ENCODE measurements at places on chromosomes 7 and 10.

DNA sequence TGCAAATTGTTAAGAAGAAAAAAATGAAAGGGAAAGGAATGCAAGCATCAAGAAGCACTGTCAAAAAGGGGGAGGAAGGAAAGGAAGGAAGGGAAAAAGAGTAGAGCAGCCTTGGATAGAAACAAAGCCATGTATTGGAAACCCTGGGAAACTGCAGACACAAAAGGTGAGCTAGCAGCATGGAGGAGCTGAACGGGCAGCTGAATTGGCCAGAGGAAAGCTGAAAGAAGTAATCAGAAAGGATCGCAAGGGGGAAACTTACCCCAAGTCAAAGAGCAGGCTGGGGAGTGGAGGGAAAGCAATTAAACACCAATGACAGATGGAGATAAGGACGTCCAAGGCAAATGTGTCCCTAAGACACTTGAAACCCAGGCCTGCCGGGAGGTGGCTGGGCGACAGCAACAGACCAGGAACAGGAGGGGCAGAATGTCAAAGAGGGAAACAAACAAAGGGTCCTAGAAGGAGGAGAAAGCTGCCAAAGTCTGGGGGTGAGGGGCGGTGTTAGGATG is 93.8 kb upstream of the SVIL start:
- no peak for DNase-seq

- peak; percentile 84 for DNase-seq
Measured at GRCh38 chr7:6008668-6009611, at the start of the genes AIMP2 and PMS2. TSS of gene AIMP2 (plus strand) at chr7:6009272. CDS start at chr7:6009364, 92 bp downstream. TSS of gene PMS2 (minus strand) at chr7:6009049. CDS start at chr7:6009019, 30 bp downstream.

- no peak for DNase-seq
Measured at GRCh38 chr10:18450298-18450697, 201.1 kb downstream of the NSUN6 start.

DNA sequence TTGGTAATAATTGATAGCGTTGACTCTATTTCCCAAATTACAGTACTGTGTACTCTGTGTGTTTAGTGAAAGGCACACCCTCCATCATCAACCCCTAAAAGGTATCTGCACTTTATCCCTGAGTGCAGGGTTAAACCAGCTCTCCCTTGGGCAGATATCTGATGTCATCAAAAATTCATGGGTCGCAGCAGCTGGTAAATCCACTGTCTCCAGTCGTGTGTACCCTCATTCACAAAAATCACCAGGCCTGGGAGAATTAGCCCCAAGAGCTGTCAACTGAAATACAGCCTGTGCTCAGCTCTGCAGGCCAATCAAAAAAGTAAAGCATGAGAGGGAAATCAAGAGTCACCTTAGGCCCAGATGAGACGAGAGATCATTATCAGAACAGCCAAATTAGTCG is 103.7 kb downstream of the HIP1 start:
- DNase-seq = no peak

DNA sequence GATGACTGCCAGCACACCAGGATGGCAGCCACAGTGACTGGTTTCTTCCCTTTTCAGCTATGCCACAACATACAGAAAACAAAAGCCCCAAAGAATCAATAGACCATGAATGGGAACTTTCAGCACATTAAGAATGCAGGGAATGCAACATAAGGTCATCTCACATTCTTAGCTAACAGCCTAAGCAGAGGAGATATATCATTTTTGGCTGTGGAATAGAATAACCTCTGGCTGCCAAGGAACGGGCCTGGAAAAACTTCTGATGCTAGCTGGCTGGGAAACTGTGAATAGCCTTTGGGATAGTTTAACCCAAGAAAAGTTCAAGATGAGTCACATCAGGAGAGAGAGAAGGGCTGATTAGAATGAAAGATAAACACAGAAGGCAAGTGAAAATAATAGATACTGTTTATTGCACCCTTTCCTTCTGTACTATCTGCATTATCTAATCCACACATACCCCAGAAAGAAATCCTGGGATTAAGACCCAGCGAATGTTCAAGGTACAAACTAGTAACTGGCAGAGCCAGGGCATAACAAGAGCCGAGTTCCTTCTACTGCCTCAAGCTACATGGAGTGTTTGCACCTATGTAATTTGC is 169.2 kb downstream of the SEMA3A start:
- DNase-seq = no peak

DNA sequence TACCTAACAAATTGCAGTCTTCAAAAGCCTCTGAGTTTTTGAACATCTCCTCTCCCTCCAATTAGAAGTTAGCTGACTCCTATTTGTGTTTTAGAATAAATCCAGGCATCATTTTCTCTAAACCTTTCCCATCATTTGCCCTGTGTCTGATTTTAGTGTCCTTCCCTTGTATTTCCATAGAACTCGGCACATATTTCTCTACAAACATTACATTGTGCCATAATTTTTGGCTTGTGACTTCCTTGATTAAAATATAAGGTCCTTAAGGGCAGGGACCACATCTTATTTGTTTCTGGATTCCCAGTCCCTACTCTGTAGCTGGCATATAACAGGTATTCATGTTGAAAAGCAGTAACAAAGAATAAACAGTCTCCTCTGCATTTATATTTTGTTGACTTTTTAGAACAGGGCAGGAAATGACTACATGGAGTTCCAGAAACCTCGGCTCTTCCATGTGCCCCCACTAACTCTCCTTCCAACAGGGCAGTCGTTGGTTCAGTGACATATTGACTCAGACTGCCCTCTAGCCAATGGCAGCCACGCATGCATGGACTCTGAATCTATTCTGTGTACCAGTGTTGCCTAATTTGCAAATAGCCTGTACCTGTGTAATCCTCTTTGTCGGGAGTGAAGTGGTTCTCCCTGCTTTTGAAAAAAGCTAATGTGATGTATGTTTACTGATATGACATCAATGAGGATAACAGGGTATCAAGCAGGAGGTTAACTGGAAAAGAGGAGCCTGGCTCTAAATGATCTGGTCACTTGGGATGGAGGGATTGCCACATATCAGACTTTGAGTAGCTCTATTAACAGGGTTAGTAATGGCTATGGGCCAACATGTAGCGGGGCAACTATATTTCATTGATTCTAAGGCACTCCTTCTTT is 19.8 kb upstream of the CPN1 start:
- no peak for DNase-seq

DNA sequence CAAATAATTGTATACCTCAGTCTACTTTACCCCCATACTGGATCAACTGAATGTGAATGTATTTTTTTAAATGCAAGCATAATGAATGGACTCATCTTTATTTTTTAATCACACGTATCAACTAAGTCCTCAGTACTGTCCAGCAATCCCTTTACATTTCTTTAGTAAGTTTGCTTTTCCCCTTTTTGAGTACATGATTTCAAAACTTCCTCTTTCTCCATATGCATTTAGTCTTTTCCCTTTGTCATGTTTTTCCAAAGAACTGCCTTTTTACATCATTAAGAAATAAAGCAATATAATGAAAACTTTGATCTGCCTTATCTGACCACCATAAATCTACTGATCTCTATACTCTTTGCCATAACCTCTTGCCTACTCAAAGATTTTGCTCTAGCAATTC is 182.5 kb upstream of the AKR1E2 start:
- no peak for DNase-seq

DNA sequence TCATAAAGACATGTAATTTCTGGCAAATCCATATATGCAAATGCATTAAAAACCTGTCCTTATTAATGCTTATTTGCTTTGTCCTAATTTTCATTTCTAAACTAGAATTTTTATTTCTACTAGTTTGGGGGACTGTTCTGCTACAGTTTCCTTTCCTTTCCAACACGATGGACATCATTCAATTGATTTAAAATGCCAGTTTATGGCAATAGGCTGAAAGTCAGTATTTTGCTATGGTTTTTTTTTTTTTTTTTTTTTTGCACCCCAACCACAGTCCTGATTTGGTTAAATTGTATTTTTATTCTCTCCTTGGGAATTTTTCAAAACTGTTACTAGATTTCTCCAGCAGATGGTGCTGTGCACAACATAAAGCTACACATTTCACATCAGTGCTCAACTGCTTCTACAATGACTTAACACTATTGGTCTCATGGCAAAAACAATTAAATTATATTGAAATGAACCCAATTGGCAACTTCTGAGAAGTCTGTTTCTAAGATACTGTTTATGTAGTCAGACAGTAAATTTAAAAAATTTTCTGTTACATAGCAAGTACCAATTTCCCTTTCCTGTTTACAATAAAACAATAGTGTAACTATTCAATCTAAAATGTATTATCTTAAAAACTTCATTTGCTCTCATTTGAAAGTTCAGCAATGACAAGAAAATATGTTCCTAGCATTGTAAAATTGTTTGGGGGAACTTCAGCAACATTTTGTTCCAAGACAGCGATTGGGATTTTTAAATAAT is 193.8 kb upstream of the CCDC6 start:
- DNase-seq = peak; percentile 5

DNA sequence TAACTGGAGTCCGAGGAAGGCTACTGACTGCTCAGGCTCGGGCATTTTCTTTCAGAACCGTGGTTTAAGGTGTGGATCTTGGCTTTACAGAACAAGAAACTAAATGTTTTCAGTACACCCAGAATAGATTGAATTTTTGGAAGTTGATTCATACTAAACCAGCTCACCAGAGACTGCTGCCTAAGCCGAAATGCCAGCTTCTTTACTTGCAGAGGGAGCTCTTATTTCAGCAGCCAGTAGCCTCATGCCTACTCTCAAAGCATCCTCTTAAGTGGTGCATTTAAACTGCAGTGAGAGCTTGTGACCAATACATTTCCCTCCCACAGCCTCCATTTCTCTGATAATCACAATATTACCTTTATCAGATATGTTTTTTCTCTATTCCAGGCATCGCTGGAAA is 615.1 kb downstream of the SUGCT start:
- DNase-seq = no peak

- DNase-seq = no peak
Measured at GRCh38 chr10:77099136-77099535, 538.5 kb downstream of the KCNMA1 start.

GRCh38 chr10:59624136-59624535 is 85.5 kb downstream of the SLC16A9 start:
- no peak for DNase-seq

DNA sequence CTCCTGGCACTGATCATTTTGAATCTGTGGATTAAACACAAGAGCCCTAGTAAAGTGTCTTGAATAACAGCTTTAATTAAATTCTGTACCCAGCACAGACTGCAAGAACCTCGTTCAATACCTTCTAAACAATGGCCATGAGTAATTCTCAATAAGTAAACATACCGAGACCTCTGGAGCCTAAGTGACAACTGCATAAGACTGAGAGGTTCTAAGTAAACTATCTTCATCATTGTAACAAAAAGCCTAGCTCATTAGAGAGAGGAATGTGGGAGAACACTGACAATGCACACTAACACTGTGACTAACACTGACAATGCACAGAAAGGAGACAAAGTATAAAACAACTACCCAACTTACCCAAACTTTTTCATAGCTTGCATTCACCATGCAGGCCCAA is 117.4 kb downstream of the ELAPOR2 start:
- no peak for DNase-seq

- no peak for DNase-seq
Measured at GRCh38 chr10:79013406-79013987, 55.3 kb upstream of the ZMIZ1 start.

- DNase-seq = no peak
Measured at GRCh38 chr10:29465384-29465783, 169.4 kb downstream of the SVIL start.

DNA sequence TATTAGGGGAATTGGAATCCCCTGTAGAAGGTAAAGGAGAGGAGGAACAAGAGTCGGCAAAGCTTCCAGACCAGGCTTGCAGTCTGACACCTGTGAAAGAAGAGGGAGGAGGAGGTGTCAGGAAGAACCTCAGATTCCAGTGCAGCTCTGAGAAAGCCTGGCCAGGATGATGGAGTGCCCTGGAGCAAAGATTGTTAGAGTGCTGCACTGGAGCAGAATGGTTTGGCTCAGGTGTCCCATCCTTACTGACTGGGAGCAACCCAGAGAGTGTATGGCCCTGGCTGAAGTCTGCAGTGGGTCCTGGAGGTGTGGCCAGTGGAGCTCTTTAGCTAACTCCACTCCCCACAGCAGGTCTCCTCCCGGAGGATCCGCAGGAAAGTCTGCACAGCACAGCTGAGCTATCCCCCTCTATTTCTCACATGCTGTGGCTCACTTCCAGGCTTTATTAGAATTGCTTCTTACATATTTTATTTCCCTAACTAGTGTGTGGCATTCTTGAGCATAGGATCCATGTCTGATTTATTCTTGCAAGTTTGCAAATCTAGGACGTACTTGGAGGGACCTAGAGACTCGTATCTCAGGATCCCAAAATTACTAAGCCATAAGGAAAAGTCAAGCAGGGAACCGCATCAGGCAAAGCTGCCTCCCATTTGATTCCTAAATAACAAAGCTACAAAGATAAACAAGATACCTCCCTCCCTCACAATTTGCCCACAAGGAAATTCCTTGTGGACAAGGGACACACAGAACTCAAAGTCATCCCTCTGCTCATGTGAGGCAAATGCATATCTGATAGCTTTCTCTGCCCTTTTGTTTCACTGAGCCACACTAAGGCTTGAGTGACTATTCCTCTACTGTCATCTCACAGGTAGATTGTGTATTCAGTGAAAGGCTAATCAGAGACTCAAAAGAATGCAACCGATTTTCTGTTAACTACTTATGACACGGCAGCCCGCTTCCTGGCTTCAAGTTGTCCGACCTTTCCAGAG is 58.8 kb downstream of the VIM start:
- no peak for DNase-seq

DNA sequence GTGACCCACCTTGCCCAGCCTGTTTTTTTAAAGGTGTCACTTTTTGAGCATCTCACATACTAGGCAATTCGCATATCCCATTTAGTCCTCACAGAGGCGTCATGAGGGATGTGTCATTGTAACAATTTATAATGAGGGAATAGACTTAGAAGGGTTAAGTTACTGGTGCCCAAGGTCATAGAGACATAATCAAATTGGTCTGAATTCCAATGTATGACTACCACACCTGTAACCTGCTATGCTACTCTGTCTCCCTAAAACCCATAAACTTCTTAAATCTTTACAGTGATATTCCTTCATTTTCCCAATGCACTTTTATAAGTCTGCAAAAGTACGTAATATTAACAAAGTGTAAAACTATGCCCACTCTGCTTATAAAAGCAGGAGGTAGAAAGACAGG is 7.1 kb downstream of the ZMYND11 start:
- no peak for DNase-seq
